Liver (tissue), 10 donors: ENCODE measurements at places on chromosomes 2 and 18.

- DNase-seq: no peak
Observed at GRCh38 chr2:39667104-39667885, 1.6 kb downstream of the TMEM178A start.

GRCh38 chr2:100642425-100642824 lies 79.6 kb downstream of the PDCL3 start:
- DNase-seq: no peak

DNA sequence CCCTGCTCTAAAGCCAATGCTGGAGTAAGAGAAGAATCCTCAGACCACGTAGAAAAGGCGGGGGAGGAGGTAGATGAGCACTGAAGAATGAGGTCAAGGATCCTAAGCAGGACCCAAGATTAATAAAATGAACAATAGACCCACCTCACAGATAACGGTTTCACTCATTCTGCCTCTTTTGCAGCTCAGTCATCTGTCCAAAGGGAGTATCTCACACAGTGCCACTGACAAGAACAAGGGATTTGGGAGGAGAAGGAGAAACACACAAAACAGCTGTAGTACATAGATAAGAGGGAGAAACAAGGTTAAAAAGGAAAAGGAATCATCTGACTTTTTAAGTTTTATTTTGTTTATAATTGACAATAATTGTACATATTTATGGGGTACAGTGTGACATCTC lies 30.9 kb upstream of the SULT1C4 start:
- no peak for DNase-seq

DNA sequence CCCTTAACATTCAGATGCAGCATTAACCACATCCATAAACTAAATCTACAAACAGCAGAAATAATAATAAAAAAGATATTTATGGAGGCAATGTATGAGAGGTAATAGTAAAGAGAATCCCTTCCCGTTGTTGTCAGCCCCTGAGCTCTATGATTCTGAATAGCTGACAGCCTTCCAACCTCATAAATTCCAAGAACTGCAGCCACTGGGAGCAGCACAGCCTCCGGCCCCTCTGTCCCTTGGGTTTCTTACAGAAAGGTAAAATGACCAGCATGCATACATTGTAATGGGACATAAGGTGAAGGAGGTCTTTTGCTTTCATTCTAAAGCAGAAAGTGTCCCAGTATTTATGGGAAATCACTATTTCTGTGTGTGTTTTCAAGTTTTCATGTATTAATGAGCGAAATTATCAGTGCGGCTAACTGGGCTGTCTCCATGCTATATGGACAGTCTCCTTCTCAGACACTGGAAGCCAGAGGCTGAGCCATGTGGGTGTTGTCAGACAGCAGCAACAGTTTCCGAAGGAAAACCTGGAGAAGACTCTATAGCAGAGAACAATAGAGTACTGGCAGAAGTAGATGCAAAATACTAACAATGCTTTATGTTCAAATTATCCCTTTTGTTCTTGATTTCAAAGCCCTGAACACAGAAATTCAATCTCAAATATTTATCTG lies 151.6 kb downstream of the LRRC30 start:
- DNase-seq: no peak

GRCh38 chr18:79361766-79362522 lies 33.8 kb upstream of the NFATC1 start:
- no peak for DNase-seq

GRCh38 chr2:55391615-55392242 lies 27.9 kb downstream of the CCDC88A start:
- no peak for DNase-seq

DNA sequence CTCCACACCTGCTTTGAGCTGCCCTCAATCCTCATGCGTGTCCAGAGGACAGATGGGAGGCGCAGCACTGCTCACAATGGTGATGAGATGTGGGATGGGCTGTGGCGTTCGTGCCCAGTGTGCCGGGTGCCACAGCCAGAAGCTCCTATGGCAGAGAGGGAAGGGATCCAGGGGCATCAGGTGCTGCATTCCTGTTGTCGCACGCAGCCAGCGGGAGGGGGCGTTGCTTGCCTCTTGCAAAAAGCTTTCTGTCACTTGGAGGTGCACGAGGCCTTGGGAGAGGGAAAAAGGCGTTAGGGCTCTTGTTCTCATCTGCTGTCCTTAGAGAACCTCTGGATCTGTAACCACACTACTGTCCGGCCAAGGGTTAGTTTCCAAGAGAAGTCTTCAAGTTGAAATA lies 29.2 kb upstream of the ALLC start:
- DNase-seq: peak; percentile 28

- DNase-seq: no peak
Observed at GRCh38 chr2:121722479-121722878, 14.2 kb downstream of the NIFK start.

DNA sequence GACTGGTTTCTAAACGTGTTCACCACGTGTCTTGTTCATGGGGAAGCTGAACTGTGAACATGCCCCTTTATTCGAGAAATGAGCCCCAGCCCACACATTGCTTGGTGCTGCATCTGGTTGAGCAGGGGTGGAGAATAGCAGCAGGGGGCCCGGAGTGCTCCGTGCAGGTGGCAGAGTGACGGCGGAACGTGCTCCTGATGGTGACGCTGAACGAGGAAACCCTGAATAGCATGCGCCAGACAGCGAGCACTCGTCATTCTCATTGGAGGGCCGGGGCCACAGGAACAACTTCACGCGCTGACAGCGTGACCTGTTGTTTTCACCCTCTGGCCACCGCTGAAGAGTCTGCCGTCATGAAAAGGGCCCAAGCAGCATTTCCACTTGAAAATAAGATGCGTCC lies 125.8 kb upstream of the TPO start:
- DNase-seq: no peak

GRCh38 chr2:383178-383577 lies 95.3 kb upstream of the ALKAL2 start:
- no peak for DNase-seq

GRCh38 chr2:103285354-103285753 lies 523.5 kb downstream of the TMEM182 start:
- no peak for DNase-seq

DNA sequence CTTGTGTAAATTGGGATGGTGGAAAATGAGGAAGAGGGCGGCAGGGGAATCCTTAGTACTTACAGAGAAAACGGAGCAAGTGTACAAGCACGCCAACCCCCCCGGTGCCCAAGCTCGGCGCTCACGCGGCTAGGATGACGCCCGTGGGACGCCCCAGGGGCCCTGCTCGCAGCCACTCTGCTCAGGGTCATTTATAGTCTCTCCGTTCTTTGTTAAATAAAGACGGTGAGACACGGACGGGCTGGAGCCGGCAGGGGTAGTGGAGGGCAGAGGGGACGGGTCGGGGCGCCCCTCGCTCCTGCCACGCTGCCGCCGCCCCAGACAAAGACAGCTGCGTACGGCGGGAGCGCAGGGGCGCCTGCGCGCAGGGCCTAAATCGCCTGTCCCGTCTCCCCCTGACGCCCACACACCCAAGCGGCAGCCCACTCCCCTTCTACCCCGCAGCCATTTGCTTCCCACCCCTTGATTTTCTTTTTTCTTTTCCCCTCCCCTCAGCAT lies 37.8 kb downstream of the PCBP1 start:
- peak; percentile 76 for DNase-seq

- no peak for DNase-seq
Observed at GRCh38 chr2:189013031-189013430, 38.9 kb downstream of the COL3A1 start.

DNA sequence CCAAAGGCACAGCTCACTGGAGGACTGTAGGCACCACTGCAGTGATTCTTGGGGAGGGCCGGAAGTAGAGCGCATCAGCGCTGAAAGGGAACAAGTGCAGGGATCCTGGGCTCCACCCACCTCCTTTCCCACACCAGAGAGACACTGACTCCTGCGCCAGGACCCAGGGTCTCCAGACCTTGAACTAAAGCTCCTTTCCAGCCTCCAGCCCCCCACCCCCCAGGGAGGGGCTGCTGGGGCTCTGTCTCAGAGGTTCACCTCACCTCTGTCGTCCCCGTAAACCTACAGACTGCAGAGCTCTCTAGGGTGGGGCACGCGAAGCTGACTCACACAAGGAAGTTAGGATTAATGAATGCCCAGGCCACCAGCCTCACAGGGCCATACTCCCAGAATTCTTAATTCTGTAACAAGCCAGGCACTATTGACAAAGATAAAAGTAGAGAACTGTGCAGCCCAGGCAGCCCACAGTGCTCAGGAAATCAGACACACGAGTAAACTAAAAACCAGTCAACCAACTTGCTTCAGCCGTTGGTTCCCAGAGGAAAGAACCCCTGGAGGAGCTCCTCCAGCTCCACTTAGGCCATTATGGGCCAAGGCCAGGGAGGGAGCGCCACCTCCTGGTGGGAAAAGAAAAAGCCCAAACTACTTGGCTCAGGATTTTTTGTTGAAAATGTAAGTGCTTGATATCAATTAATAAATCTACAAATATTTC lies 45.1 kb upstream of the ACAA2 start:
- DNase-seq: peak; percentile 73

GRCh38 chr2:9736021-9736420 lies 105.2 kb upstream of the YWHAQ start:
- DNase-seq: no peak

GRCh38 chr18:61703508-61703907 lies 189.3 kb downstream of the RNF152 start:
- no peak for DNase-seq

- no peak for DNase-seq
Observed at GRCh38 chr2:204824751-204825453, 279.6 kb downstream of the PARD3B start.

DNA sequence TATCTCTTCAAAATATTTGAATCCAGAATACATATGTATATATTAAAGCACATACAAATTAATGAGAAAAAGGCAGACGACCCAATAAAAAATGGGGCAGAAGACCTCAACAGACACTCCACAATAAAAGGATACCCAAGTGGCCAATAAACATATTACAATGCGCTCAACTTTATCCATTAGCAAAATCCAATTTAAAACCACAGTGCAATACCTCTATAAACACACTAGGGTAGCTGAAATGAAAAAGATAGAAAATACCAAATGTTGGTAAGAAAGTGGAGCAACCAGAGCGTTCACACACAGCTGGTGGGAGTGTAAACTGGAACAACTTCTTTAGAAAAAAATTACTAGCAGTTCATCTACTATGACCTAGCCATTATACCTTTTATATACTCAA lies 75.3 kb downstream of the CCDC148 start:
- DNase-seq: no peak

- DNase-seq: peak; percentile 31
Observed at GRCh38 chr2:20421988-20422370, 24.9 kb upstream of the RHOB start.

DNA sequence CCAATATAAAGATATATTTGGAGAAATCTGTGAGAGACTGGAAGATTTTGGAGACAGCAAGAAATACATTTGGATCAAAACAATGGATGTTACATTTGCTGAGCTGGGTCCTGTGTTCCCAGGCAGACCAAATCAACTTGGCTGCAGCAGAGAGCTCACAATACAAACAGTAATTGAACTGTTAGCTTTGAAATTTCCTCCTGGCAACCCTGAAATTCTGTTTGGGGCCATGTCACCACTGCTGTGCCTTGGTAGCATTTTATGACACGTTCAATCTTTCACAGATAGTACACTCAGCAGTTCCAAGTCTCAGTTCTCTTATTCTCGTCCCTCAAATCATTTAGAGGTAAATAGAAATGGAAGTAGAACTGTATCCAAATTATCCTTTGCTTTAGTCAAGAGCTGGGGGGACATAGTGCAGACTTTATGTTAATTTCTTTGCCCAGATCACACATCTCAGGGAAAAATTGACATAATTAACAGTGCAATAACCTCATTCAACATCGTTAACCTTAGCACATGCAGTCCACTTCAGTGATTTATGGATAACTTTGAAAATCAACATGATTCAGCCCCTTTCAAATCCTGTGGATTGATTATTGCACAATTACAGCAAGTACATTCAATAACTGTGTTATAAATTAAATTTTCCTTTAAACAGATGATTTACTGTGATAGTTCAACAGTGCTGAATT lies 277.4 kb upstream of the MC4R start:
- DNase-seq: no peak

DNA sequence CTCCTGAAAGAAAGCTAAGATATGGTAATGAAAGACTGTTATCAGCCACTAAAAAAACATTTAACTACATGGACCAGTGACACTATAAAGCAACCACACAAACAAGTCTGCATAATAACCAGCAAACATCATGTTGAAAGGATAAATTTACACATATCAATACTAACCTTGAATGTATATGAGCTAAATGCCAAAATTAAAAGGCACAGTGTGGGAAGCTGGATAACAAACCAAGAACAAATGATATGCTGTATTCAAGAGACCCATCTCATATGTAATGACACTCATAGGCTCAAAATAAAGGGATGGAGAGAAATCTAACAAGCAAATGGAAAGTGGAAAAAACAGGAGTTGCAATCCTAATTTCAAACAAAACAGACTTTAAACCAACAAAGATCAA lies 213.1 kb upstream of the CDH2 start:
- no peak for DNase-seq

GRCh38 chr2:127080226-127080937 lies 26.6 kb downstream of the BIN1 start:
- no peak for DNase-seq

GRCh38 chr2:190138032-190138431 lies 75.5 kb upstream of the MSTN start:
- no peak for DNase-seq

DNA sequence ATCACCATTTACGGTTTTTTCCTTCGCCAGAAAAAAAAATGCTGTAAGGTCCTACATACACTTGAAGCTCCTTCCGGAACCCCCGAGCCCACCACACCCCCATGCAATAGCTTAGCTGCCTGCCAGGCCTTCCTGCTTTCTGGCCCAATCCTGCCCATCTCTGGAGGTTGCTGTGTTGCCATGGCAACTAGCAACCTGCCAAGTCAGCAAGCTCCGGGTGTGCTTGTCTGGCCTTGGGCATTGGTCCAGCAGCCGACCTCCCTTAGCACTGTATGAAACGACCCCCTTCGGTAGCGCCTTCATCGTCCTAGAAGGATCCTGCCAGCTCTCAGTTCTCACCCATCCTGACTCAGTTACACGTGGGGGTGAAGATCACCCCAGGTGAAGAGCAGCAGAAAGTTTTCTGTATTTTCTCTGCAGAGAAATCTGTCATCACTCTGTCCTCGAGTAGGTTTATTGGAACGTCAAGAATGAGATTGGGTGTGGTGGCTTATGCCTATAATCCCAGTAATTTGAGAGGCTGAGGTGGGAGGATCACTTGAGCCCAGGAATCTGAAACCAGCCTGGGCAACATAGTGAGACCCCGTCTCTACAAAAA lies 47.4 kb upstream of the MTCL1 start:
- DNase-seq: no peak

DNA sequence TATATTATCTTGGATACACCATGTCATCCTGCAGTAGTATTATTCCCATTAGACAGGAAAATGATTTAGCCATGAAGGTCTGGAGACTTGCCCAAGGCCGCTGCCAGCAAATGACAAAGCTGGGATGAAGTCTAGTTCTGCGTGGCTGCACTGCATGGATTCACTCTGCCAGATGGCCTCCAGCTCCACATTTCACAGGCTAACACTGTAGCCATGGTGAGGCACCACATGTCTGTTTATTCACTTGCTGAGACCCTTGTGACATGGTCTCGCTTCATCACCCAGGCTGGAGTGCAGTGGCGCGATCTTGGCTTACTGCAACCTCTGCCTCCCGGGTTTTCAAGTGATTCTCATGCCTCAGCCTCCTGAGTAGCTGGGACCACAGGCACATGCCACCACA lies 31.5 kb upstream of the SCG2 start:
- DNase-seq: no peak
